Activated T-cell treated with anti-CD3 and anti-CD28 coated beads, Interleukin-2, amount 50 U/mL, for 4 hours (primary cell): ENCODE measurements at places on chromosomes 12 and 14. TPM values are rescaled to one million over a fixed set of nuclear protein-coding genes. Genes with fewer than 3 reads are reported as not detected.

DNA sequence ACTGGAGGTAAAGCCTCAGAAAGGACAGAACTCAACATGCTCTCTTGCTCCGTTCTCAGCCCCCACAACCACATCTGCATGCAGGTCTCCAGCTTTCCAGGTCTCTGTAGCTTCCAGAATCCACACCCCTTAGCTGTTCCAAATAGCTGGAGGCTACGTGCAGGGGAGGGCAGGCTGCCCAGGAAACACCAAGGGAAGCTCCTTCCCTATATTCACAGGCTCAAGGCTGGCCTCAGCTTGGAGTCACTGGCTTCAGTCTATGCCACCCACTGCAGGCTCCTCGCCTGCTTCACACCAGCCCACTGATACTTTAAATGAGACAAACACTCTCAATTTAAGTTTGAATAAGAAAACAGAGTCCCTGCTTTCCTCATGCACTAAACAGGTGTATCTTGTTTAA lies 73.3 kb downstream of the ASCL4 start:
- DNase-seq: no peak

GRCh38 chr14:95137164-95137803 lies 20.0 kb downstream of the DICER1 start:
- DNase-seq: no peak

- DNase-seq: no peak
Observed at GRCh38 chr12:55713721-55714120, 2.1 kb upstream of the BLOC1S1 start.

DNA sequence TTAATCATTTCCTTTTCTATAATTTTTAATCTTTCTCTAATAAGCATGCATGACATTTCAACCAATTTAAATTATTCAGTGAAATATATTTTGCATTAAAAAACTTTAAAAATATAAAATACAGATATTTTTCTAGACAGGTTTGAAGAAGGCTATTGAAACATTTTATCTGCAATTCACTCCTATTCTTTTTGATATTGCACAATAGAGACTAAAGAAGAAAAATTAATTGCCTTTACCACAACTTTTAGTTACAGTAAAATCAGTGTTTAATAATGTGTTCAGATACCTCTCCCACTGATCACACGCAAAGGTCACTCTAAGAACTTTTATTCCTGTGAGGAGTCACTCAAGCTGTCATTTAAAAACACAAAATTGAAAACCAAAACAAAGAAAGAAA lies 1416.7 kb downstream of the FSCB start:
- no peak for DNase-seq

DNA sequence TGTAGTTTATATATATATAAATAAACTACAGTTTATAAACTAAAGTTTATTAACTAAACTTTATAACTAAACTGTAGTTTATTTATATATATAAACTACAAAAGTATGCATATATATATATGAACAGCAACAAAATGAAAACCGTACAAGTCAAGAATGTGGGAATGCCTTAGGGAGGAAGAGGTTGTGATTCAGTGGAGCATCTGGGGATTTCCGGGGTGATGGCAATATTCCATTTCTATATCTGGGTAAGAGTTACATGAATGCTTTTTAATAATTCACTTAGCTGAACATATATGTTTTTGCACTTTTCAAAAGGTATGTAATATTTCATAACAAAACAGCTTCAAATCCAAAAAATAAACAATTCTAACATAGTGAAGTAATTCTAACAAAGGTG lies 30.1 kb upstream of the CAND1 start:
- DNase-seq: no peak

- no peak for DNase-seq
Observed at GRCh38 chr14:61080591-61081010, 99.6 kb downstream of the SLC38A6 start.

- DNase-seq: no peak
Observed at GRCh38 chr12:64669270-64669842, 59.1 kb downstream of the RASSF3 start.

Gene EML1
- total RNA-seq: 2.4 TPM

Gene ERP27
- 0.25 TPM for total RNA-seq

Gene SDR9C7
- not detected for total RNA-seq
